ENCODE measurements at places on chromosomes 11 and 22.
A peak's percentile ranks its signal among the peaks of the same experiment; 100 is the strongest.

- no peak for DNase-seq
Observed at GRCh38 chr11:67271541-67272284, 5.4 kb downstream of the GRK2 start.

DNA sequence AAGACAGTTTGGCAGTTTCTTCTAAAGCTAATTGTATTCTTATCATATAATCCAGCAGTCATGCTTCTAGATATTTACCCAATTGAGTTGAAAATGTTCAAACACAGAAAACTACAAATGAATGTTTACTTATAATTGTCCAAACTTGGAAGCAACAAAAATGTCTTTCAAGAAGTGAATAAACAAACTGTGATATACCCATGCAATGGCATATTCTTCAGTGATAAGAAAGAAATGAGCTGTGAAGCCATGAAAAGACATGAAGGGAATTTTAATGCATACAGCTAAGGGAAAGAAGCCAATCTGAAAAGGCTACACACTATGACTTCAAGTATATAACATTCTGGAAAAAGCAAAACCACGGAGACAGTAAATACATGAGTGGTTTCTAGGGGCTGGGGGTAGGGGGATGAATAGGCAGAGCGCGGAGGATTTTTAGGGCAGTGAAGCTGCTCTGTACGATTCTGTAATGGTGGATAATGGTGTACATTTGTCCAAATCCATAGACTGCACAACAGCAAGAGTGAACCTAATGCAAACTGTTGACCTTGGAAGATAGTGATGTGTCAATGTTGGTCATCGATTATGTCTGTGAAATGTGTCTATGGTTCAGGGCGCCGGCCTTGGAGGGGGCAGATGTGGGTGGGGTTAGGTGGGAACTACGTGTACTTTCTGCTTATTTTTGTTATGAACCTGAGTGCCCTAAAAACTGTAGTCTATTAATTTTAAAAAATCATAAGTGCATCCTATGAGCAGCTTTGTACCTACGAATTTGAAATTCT lies 424.9 kb downstream of the TBC1D22A start:
- no peak for DNase-seq

DNA sequence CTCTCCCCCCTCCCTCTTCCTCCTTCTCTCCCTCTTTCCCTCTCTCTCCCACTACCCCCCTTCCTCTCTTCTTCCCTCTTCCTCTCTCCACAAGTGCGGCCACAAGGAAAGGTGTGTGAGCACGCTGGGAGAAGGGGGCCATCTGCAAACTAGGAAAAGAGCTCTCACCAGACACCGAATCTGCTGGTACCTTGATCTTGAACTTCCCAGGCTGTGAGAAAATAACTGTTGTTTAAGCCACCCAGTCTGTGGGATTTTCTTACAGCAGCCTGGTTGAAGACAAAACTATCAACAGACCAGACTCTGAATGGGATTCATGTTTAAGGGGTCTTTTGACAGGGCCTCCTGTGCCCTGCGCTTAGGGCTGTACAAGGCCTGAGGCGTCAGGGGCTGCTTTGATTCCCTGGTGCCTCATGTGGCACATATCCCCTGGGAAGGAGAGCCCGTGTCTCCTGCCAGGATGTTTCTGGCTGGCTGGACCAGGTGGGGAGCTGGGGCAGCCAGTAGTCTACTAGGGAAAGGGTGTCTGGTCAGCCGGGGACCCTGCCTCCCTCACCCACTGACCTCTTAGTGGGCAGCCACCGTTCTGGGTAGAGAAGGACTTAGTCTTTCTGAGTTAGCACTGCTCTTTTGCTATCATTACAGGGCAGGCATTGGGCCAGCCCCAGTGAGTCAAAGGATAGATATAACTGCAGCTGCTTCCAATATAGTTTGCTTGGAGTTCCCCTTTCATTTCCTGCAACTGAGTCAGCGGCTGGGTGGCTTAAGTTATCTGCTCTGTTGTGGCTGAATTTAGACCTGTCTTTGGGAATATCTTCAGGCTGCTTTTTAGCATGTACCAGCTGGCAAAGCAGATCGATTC lies 6.2 kb downstream of the PANX1 start:
- DNase-seq, result peak; percentile 78

GRCh38 chr11:8035200-8035855 lies 45.7 kb upstream of the TUB start:
- peak; percentile 33 for DNase-seq

DNA sequence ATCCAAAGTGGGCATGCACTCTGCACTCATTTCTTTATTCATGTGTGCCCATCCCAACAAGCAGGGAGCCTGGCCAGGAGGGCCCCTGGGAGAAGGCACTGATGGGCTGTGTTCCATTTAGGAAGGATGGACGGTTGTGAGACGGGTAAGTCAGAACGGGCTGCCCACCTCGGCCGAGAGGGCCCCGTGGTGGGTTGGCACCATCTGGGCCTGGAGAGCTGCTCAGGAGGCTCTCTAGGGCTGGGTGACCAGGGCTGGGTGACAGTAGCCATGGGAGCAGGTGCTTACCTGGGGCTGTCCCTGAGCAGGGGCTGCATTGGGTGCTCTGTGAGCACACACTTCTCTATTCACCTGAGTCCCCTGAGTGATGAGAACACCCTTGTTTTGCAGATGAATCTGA lies 129.3 kb upstream of the B3GAT1 start:
- no peak for DNase-seq

DNA sequence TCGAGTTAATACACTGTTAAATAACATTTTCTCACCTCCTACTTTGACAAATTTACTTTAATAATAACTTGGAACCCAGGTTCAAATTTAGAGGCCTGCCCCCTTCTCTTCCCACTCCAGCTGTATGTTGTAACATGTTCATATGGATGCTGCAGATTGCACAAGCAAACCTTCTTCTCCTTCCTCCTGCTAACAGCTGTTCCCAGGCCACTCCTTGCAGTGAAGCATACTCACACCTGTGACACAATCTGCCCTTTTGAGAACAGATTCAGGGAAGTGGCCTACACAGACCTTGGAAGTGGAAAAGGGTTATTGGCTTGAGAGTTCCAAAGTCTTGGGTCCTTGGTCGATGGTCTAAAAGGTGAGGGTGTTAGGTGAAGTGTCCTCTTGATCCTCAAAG lies 131.9 kb downstream of the TEAD1 start:
- no peak for DNase-seq

GRCh38 chr11:11641581-11641980 lies 19.8 kb upstream of the GALNT18 start:
- no peak for DNase-seq

DNA sequence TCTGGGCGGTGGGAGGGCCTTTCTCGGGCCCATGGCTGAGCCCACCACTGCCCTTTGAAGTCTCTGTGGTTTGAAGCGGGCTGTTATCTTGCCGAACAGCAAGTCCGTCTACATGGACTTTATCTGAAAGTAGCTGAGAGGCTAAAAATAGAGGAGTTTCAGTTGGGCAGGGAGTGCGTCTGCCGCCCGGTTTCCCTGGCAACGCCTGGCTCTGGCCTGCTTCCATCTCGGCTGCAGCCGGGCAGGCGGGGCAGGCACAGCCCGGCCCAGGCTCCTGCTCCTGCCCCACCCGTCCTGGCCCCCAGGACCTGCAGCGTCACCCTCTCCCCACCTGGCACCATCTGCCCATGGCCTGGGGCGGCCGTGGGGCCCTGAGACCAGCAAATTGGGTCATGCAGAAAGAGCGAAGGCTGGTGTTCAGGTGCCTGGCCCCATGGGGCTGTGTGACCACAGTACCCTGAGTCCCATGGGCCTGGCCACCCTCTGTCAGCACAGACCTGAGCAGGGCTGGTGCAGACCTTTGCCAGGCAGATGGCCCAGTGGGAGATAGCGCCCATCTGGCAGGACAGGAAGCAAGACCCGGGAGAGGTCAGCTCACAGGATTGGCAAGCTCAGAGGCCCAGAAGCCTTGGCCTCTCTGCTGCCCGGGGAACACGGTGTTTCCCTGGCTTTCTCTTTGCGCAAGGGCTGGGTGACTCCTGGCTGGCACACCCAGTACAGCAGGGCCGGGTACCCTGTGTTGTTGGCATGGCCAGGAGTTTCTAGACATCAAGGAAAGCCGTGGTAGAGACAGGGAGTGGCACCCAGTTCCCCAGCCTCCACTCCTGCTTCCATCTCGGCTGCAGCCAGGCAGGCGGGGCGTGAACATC lies 79.1 kb upstream of the KCNQ1OT1 start:
- peak; percentile 85 for DNase-seq

DNA sequence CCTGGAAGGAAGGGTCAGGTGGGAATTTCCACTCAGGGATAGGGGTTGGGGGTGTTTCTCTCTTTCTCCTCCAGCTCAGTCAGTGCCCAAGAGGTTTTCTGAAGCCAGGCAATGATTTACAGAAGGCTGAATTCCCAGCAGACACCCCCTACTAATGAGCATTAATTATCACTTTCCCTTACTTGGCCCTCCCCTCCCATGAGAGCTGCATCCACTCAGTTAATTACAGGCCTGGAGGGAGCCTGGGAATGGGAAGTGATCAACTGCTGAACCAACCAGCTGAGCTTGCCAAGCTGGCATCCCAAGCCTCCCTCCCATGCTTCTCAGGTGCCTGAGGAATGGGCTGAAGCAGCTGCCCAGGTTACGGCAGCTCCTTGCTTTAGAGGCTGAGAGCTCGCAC lies 992 bp downstream of the LGALS12 start:
- no peak for DNase-seq
